Skeletal muscle cell (primary cell): ENCODE measurements at places on chromosomes 12 and 14.
A peak's percentile ranks its signal among the peaks of the same experiment; 100 is the strongest.

- DNase-seq, result no peak
Measured at GRCh38 chr14:92658684-92659083, 89.7 kb downstream of the LGMN start.

DNA sequence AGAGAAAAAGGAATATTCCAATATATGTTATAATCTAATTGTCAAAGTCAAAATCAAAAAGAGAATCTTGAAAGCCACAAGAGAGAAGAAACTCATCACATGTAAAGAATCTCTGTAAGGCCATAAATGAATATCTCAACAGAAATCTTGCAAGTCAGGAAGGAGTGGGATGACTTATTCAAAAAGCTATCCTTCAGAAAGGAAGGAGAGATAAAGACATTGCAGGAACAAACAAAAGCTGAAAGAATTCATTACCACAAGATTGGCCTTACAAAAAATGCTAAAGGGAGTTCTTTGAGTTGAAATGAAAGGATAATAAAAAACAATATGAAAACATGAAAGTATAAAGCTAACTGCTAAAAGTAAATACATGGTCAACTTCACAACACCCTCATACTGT is 286.8 kb downstream of the LRIG3 start:
- DNase-seq, result no peak

GRCh38 chr14:96752594-96752993 is 44.6 kb upstream of the VRK1 start:
- DNase-seq, result peak; percentile 25

DNA sequence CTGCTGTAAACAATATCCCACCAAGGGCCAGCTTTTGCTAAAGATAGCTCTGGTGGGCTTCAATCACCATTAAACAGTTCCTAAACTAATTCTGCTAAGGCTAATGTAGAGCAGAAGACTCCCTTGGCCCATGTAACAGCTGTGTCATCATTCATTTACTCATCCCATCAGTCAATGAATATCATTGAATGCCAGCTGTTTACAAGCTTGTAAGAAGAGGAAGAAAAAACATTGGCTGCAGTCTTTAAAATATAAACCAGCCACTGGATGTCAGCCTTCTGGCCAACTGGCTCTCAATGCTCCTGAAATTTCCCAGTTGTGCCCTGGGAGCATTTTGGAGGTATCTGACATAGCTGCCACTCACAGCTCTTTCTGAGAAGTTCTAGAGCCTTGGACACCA is 18.0 kb upstream of the MAP3K9 start:
- no peak for DNase-seq

- DNase-seq, result no peak
Measured at GRCh38 chr14:85596562-85596961, 66.6 kb downstream of the FLRT2 start.

DNA sequence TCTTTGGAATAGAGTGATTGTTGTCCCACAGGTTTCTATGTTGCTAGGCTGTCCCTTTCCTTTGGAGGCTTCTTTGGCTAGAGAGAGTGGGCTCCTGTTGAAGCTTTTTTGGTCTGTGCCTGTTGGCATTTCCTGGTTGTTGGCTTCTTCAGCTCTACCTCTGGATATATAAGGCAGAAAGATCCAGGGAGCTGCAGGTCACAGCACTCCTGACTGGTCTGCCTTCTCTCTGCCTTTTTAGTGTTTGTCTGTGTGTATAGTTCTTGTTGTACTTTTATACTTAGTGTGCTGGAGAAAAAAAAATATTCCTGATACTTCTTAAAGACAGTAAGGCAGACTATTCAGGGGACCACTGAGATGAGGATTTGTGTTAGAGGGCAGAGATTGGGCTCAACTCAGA is 202.7 kb downstream of the FBXL14 start:
- no peak for DNase-seq

DNA sequence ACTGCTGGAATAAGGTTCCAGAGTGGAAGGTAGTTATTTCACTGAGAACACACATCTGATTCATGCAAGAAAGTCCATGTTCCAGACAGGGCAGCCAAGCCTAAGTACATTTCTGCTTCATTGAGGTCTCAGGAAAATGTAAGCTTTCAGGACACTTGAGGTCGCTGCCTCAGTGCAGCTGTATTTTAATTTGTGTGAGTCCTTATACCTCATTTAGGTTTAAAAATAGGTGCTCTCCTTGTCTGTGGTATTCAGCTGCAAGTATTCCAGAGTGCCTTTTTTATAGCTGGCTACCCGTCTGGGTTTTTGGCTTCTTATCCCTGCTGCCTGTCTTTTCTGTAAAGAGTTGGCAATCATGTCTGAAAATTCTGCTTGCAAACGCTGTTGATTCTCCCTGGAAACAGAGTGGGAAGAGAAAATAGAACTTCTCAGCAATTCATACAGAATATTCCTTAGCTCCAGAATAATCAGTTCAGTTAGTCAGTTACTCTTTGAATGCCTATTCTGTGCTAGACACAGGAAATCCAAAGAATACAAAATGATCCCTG is 45.3 kb upstream of the PLBD1 start:
- DNase-seq, result no peak

- peak; percentile 86 for DNase-seq
Measured at GRCh38 chr12:120257041-120257821, 8.3 kb downstream of the PXN start.

DNA sequence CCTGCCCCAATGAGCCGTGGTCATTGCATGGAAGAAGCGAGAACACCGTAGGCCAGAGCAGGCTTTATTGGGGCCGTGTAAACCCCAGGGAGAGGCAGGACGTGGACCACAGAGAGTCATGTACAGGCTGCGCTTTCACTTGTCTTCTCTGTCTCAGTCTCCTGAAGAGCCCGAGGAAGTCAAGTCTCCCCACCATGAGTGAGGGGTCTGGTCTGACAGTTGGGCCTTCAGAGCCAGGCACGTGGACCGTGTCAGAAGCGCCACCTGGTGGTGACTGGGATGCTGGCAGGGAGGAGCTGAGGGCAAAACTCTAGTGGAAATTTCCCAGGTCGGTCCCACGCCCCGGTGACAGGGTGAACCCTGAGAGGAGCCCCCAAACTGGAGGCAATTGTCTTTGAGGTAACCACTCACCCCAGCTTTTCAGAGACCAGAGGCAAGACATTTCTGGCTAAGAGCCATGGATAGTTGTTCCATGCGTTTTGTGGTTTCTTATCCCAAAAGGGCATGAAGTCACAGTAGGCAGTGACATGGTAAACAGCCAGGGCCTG is 17.4 kb downstream of the RPS6KL1 start:
- no peak for DNase-seq

DNA sequence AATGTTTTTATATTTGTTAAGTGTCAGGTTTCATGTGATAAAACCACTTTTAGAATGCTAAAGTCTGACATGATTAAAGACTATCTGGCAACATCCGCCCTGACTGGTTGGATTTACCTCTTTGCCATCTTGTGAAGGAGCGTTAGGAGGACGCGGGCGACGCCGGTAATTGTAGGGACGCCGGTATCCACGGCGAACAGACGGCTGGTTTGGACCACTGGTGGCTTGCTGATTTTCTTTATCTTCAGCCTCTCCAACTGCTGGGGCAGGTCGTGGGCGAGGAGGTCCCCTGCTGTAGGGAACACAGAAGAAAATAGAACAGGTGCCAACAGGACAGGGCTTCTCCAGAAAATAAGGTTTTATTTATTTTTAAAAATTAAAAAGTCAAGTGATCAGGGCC is 21.3 kb downstream of the YBX3 start:
- DNase-seq, result no peak
